ENCODE measurements at places on chromosomes 2 and 18.

- no peak for DNase-seq
Measured at GRCh38 chr18:76713432-76713831, 108.9 kb upstream of the ZNF236 start.

GRCh38 chr2:133712369-133712768, 144.1 kb upstream of the NCKAP5 start:
- no peak for DNase-seq

GRCh38 chr2:170324640-170325046, 146.7 kb downstream of the MYO3B start:
- peak; percentile 8 for DNase-seq

DNA sequence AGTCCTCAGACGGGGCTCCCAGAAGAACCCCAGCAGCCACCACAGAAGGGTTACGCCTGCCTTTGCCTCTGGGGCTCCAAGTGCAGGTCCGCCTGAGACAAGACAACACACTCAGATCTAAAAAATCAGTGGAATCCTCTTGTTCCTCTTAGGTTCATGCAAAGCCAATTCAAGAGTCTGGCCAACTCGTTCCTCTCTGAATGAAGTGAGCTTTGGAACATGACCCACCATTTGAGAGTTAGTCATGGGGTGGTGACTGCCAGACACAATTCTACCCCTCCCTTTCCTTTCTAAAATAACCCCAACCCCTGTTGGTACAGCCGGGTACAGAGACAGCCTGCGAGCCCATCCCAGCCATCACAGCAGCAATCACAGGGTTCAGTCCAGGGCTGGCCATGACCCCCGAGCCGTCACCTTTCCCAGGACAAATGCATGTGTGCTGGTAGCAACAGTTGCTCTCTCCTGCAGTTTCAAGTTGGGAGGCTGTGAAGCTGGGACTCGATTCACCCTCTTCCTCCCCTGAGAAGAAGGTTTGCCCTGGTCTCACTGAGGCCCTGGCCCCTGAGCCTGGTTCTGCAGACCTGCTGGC, 183.1 kb upstream of the SH3BP4 start:
- no peak for DNase-seq

DNA sequence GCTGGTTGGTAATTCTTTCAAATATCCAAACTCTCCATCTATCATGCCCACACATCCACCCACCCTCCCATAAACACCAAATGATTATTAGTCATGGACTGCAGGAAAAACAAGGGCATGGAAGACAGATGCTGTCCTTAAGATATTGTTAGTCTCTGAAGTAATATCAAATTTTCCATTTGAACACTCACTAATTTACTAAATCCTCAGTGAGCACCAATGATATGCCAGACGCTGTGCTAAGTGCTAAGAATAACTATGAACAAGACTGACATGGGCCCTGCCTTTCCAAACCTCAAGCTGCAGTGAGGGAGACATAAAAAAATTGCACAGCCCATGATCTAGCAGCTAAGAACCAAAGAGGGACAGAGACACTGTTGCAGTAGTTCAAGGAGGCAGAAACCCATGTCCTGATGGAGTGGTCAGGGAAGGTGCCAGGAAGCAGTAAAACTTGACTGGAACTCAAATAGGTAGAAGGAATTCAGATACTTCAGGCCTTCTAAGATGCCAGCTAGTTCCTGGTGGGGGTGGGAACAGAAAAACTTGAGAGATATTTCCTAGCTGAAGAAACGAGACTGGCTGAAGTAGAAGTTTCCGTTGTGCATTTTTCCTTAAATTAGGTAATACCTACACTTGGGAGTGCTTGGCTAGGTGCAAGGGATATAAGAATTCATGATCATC, 182.1 kb downstream of the OSR1 start:
- DNase-seq: no peak

- no peak for DNase-seq
Measured at GRCh38 chr2:45168711-45169338, 159.6 kb upstream of the SIX2 start.

- DNase-seq: no peak
Measured at GRCh38 chr2:15768615-15769014, 171.7 kb upstream of the MYCN start.

DNA sequence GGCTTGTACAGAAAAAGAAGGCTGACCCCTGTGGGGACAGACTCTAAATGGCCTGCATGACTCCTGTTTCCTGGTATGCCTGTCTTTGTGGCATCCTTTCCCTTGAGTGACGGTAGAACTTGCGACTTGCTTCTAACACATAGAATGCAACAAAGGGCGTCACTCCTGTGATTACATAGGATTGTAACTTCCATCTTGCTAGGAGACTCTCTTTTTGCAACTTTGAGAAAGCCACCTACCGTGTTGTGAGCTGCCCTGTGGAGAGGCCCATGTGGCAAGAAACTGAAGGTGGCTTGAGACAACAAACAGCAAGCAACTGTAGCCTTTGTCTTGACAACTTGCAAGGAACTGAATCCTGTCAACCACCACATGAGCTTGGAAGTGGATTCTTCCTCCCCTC, 46.5 kb downstream of the THNSL2 start:
- DNase-seq: no peak

- DNase-seq: no peak
Measured at GRCh38 chr2:240358821-240359397, 76.6 kb upstream of the GPC1 start.

DNA sequence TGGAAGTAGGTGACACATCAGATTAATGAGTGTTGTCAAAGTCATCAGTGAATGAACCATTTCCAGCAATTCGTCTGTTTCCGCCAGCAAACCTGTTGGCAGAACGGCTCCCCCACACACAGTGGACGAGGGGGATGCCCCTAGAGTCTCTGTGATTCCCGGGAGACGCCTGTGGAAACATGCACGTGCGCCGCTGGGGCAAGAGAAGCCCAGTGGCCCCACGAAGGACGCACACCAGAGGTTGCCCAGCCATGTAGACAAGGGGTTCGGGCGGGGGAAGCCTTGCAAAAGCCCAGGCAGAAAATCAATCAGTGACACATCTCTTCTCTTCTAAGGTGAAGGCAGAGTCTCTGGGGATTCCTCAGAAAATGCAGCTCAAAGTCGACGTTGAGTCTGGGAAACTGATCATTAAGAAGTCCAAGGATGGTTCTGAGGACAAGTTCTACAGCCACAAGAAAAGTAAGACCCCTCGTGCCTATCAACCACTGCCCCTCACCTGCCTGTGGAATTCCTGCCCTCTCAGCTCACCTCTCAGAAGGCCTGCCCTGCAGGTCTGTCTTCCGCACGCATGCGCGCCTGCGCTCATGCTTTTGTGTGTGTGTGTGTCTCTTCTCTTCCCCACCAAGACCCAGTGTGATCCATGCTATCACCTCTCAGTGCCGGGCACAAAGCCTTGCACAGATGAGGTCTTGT, 87.1 kb downstream of the INPP5D start:
- no peak for DNase-seq

DNA sequence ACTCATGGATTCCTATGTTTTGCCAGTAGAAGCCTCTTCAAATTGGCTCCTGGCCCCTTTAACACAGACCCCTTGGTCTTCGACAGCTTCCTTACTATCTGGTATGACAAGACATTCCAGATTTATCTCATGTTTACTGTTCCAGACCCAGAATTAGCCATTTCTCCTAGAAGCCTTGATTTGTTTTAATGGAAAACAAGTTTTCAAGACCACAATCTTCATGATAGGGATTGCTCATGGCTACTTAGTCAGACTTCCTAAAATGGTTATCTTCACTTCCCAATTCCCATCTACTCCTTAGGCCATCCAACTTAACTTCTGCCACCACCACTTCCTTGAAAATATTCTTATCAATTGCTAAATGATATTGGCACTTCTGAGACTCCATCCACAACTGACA, 63.2 kb downstream of the TTC32 start:
- DNase-seq: no peak

DNA sequence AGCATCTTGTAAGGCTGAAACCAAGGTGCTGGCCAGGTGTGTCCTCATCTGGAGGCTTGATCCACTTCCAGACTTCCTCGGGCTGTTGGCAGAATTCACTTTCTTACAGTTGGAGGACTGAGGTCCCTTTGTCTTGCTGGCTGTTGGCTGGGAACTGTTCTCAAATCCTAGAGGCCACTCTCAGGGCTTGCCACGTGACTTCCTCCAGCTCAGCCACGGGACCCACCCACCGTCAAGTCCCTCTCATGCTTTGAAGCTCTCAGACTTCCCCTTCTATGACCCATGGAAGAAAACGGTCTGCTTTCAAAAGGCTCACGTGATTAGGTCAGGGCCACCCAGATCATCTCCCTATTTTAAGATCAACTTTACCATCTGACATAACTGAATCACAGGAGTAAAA, 77.1 kb downstream of the SMAD4 start:
- no peak for DNase-seq

- DNase-seq: no peak
Measured at GRCh38 chr2:98793897-98794830, 63.2 kb upstream of the MGAT4A start.

- DNase-seq: no peak
Measured at GRCh38 chr18:63890950-63891304, 3.4 kb downstream of the SERPINB2 start.

DNA sequence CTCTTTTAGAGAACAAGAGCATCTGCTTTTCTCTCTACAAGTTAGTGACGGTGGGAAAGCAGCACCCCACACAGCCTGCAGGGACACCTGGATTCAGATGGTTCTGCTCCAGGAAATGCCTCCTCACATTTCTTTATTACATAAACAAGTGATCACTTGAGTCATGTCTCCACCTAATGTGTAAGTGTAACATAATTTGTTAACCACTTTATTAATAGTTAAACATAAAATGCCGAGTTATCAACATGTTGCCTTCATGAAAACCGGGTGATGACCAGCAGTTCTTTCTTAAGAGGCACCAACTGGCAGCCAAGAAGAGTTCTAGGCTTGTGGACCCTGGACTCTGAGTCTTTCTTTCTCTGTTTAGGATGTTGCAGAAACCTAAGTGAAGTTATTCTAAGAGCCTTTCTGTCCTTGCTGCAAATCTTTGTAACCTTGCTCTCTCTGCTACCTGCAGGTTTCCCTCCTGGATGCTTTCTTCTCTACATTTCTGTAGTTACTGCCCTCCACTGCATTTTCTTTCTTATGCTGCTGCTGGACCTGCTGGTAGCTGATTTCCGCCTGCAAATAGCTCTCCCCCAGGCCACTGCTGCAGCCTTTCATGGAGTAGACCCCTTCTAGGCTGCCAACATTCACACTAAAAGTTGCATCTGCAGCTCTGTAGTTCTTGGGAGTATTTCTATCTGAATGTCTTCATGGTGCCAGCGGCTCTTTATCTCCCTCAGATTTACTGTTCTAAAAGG, 24.3 kb downstream of the UPP2 start:
- no peak for DNase-seq

GRCh38 chr2:66607152-66607551, 172.2 kb downstream of the MEIS1 start:
- DNase-seq: no peak

GRCh38 chr2:127622561-127623387, 23.2 kb upstream of the GPR17 start:
- no peak for DNase-seq

- no peak for DNase-seq
Measured at GRCh38 chr18:7789856-7790552, 222.9 kb downstream of the PTPRM start.

GRCh38 chr2:192327576-192327975, 132.8 kb upstream of the TMEFF2 start:
- no peak for DNase-seq

GRCh38 chr18:79679552-79680099, at the start of gene CTDP1:
CTDP1 (plus strand) TSS chr18:79679803; CDS start chr18:79679948, 145 bp downstream.
- DNase-seq: peak; percentile 79
